Astrocyte of the hippocampus (primary cell): ENCODE measurements at places on chromosomes 6 and 20.
A peak's percentile ranks its signal among the peaks of the same experiment; 100 is the strongest.

DNA sequence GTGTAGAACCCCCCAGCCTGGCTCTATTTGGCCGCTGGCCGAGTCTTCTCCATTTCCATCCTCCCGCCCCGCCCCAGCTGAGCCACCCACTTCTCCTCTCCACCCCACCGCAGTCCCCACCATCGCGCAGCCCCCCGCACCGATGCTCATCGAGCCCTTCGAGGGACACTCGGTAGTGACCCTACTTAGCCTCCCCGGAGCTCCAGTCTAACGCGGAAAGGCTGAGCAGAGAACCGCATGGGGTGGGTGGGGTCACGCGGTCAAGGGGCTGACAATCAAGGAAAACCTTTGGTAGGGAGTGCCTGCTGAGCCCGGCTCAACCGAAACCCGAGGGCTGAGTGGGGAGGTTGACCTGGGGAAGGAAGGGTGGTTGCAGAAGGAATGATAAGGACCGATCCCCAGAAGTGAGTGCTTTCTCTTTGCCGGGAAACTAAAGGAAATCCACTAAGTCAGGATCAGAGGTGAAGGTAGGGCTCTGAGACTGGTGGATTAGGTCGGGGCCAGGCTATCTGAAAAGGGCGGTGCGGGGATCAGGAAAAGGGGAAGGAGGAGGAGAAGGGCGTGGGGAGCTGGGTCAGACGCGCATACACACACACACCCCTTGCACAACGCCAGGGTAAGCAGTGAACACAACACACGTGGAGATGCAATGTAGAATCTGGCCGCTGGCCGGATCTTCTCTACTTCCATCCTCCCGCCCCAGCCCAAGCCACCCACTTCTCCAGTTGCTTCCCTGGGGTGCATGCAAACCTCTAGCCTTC, 49.8 kb downstream of the CPXM1 start:
- no peak for DNase-seq

- DNase-seq: no peak
Observed at GRCh38 chr6:106728296-106728870, 99.0 kb downstream of the QRSL1 start.

GRCh38 chr6:73823832-73824231, 127.8 kb downstream of the CD109 start:
- no peak for DNase-seq

- DNase-seq: no peak
Observed at GRCh38 chr20:3646651-3647050, 16.5 kb downstream of the GFRA4 start.

DNA sequence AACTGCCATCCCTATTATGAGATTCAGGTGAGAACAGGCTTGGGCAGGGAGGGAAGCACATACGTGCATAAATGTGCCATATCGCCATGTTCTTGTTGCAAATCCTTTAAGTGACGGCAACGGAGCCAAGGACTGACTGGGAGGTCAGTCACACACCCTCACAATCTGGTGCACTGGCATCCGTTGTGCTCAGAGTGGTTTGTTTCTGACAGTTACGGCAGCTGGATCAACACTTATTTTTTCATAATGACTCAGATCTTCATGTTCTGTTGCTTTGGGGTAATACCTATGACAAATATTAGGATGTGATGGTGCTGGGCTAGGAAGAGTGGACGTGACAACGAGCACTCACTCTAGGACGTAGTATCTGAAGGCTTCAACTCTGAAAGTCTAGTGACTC, 56.2 kb upstream of the PREP start:
- DNase-seq: no peak

- peak; percentile 23 for DNase-seq
Observed at GRCh38 chr6:138410972-138411880, 7.2 kb downstream of the HEBP2 start.

DNA sequence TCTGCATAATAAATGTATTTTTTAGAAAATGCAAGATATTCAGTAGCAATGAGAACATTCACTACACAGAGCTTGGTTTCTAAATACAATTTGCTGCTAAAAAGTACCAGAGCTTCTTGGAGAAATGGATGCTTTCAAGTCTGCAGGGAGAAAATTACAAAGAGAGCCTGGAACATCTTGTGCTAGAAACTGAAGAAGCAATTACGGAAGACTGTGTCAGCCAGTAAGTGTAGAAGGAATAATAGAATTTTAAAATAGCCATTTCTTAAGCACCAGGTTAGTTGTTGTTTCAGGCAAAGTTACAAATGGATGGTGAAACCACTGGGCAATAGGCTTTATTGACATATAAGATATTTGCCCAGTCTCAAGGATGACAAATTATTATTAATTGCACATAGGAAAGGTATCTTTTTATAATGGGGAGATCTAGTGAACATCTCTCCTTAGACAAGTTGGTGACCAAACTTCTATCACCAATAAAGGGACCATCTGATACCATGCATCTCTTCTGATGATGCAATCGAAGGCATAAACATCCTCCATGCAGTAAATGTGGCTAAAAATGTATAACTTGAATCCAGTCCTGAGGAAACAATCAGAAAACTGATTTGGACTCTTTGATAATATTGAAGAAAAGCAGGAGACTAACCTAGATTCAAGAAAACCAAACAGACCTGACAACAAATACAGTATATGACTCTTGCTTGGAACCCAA, 81.7 kb downstream of the ARHGAP18 start:
- no peak for DNase-seq

DNA sequence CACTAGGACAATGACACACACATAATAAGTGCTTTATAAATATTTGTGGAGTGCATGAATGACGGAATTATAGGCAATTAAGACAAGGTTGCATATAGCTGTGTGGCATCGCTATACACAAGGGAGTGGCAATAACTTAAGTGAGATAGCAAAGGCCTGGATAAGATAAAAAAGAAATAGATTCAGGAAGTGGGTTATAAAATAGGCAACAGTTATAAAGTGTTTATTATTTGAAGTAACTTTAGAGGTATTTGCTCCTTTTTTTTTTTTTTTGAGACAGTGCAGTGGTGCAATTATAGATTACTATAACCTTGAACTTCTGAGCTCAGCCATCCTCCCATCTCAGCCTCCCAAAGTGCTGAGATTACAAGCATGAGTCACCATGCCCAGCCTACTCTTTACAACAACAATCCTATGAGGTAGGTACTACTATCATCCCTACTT, 75.9 kb upstream of the LOC128125822 start:
- DNase-seq: no peak
